ENCODE measurements at places on chromosomes 13 and 19.

- no peak for DNase-seq
Observed at GRCh38 chr13:29716493-29716892, 121.0 kb upstream of the SLC7A1 start.

- DNase-seq, result no peak
Observed at GRCh38 chr13:24168392-24168750, 7.9 kb downstream of the SPATA13 start.

GRCh38 chr13:87676254-87677042, 5.3 kb downstream of the SLITRK5 start:
- DNase-seq, result no peak

- no peak for DNase-seq
Observed at GRCh38 chr13:94327318-94327717, 152.2 kb downstream of the DCT start.

DNA sequence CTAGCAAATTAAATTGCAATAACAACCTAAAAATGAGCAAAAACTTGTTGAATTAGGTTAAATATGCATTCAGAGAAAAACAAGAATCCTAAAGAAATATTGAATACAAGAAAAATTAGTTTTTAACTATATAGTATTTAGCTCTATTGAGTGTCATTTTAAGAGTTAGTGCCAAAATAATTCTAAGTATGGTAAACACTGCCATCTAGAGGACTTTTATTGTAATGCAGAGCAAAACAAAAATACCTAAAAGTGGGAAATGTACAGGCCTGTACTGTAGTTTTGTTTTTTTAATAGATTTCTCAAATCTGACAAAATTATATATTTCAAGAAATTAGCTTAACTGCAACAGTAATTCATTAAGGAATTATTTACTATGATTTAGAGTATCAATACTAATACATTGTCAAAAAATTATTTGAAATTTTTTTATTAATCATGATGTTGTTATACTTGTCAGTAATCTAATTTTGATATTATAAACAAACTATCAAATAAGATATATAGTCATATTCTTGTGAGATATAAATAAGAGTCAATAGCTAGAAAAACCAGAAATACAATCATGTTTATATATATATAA, 8.2 kb upstream of the PCDH9 start:
- DNase-seq, result no peak

- DNase-seq, result no peak
Observed at GRCh38 chr13:39935155-39935554, 279.7 kb downstream of the COG6 start.

- no peak for DNase-seq
Observed at GRCh38 chr19:2446381-2446780, 10.4 kb downstream of the LMNB2 start.

DNA sequence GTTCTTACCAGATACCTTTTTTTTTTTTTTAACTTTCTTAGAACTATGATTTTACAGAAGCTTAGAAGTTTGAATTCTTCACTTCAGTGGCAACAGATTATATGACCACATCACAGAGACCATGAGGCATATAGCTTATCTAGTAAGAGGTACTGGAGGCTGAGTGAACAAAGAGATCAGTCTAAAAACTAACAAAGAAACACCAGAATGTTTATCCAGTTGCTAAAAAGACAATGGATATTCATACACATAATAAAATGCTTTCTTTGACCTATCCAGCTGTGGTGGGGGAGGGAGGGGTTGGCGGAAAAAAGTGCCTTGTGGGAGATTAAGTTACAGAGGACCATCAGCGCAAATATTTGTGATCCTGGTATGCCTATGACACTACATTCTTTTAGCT, 34.7 kb upstream of the SLITRK6 start:
- no peak for DNase-seq

DNA sequence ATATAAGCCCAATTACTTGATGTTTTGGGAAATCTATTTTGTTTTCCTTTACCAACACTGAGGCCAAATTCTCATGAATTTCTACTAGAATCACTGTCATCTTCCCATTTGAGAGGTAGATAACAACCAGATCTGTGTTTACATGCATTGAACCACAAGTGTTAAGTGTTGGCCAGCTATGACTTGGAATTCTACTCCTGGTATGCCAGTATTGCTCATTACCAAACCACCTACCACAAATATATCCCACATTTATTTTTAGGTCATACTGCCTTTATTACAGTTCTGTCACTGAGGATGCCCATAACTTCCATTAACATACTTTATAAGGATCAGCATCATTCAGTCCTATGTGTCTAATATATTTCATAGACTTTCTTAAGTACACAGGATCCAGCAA, 328.9 kb downstream of the DIAPH3 start:
- no peak for DNase-seq

- no peak for DNase-seq
Observed at GRCh38 chr13:32790731-32791130, 204.5 kb downstream of the PDS5B start.

GRCh38 chr19:13670846-13671245, 93.5 kb upstream of the MRI1 start:
- no peak for DNase-seq

GRCh38 chr19:5672708-5673459, 7.4 kb downstream of the MICOS13 start:
- no peak for DNase-seq

DNA sequence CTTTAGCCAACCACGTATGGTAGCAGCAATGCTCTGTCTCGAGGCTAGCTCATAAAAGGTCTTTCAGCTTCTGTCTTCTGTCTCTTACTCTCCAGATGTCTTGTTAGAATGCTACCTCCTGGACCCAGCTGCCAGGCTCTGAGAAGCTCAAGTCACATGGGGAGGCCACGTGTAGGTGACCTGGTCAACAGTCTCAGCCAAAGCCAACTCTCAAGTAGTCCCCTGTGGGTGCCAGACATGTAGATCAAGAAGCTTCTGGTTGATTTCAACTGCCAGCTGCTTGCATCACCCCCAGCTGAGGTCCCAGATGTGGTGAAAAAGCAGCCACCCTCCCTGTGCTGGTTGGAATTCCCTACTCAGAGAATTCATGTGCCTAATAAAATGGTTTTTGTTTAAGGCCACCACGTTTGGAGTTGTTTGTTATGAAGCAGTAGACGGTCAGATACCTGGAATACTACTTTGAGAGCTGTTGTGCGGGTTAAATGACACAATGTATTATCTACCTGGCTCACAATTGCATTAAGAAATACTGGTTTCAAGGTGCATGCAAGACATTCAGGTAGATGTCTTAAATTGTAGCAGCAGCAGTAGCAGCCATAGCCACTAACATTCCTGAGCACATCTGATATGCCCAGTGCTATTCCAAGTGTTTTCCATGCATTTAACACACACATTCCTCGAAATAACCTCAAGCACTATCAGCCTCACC, 131.0 kb upstream of the RFC3 start:
- DNase-seq, result no peak

- DNase-seq, result no peak
Observed at GRCh38 chr19:291561-292280, 518 bp upstream of the PLPP2 start.

DNA sequence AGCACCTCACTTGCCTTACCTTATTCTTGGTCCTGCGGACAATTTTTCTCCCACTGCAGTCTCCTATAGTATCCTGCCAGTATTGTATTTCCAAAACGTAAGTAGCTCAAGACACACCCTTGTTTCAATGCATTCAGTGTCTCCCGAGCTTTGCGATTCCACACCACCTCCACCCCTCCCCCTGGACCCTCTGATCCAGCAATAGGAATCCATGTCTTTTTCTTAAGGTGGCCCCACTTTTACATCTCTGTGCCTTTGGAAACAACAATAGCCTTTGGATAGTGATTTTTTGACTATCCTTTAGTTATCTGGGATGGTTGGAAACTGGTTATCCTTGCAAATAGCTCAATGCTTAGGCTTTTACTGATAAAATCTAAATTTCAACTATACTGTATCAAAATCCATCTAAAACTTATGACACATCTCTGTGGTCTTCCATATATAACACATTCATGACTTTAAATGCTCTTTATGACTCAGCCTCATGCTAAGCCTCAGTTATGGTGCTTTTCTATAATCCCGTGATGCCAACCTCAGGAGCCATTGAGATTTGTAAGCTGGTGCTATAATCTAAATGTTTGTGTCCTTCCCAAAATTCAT, 27.1 kb downstream of the FAM216B start:
- no peak for DNase-seq

- no peak for DNase-seq
Observed at GRCh38 chr13:37833411-37833810, 36.2 kb downstream of the TRPC4 start.

GRCh38 chr13:81986308-81986707, 1645.4 kb upstream of the SPRY2 start:
- no peak for DNase-seq

DNA sequence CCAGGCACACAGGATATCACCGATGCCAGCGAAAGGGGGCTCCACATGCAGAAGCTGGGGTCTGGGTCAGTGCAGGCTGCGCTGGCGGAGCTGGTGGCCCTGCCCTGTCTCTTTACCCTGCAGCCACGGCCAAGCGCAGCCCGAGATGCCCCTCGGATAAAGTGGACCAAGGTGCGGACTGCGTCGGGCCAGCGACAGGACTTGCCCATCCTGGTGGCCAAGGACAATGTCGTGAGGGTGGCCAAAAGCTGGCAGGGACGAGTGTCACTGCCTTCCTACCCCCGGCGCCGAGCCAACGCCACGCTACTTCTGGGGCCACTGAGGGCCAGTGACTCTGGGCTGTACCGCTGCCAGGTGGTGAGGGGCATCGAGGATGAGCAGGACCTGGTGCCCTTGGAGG, 7.2 kb downstream of the NCAN start:
- no peak for DNase-seq

GRCh38 chr19:7783991-7784423, 21.0 kb downstream of the CLEC4M start:
- no peak for DNase-seq

DNA sequence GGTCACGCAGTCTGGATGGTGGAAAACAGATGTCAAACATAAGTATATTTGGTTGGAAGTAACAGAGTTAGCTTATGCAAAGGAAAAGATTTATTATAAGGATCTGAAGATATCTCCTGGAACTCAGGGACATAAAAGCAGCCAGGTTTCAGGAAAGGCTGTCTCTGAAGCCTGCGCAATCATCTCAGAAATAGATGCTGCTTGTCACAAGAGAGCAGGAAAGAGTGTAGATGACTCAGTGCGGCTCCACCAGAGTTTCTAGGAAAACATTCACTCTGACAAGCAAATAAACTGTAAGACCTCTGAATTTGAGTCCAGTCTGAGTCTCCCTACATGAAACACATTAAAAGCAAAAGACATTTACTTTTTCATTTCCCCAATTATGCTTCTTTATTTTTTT, 220.4 kb upstream of the HTR2A start:
- DNase-seq, result no peak

- DNase-seq, result peak; percentile 93
Observed at GRCh38 chr19:18294467-18294864, 13.0 kb upstream of the JUND start.

DNA sequence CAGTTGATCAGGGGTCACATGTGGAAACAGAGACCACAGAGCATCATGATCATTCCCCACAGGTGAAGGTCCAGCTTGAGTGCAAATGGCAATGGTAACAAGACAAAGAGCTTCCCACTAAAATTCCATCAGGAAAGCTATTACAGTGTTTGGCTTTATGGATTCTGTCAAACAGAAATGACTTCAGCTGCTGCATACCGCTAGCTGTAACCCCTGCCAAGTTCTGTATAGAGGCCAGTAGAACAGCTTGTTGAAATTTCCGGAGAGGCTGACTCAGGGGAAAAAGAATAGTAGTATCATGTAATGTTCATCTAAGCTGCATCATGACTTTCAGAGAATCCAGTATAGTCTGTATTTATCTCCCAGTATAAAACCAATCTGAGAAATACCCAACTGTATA, 1704.7 kb downstream of the SLITRK5 start:
- DNase-seq, result no peak

DNA sequence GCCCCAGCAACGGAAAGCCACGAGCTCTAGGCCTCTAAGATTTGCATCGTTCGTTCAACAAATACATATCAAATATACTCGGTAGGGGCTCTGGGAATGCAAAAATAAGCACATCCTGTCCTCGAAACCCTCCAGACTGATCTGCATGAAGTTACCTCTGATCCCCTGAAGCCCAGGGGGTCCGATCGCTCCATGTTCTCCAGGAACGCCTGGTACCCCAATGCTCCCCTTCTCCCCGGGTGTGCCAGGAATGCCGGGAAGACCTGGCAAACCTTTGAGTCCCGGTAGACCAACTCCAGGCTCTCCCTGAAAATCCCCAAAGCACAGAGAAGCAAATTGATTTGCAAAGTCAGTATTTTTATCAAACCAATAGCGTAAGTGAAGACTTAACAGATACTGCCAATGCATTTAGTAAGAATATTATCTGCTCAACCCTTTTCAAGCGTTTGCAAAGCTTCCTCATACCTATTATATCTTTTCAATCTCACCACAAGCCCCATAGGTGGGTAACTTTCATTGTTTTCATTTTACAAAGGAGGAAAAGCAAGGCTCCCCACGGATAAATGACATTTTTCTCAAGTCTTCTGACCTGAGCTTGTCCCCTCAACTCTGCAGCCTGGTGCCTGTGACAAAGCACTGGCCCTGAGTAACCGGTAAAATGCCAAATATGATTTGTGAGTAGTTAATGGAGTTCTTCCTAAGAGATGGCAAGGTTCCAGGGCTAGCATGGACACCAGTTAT, 127.7 kb downstream of the COL4A1 start:
- no peak for DNase-seq

- no peak for DNase-seq
Observed at GRCh38 chr19:50199259-50199555, 4.2 kb upstream of the MYH14 start.

GRCh38 chr13:110138010-110138699, 168.8 kb downstream of the COL4A1 start:
- peak; percentile 43 for DNase-seq

DNA sequence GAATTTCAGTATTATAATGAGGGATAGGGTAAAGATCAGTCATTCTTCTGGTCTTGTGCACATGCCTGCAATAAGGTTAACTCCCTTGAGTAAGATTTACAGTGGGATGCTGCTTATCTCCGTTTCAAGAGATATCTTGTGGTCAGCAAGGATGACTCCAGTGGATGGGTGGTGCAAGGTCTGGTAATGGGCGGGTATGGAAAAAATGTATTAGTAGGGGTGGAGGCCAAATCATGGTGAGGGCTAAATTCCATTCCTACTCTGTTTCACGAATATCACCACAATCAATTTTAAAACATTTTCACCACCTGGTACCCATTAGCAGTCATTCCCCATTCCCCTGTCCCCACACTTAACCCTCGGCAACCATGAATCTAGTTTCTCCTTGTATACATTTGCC, 40.6 kb downstream of the CCDC122 start:
- DNase-seq, result no peak

DNA sequence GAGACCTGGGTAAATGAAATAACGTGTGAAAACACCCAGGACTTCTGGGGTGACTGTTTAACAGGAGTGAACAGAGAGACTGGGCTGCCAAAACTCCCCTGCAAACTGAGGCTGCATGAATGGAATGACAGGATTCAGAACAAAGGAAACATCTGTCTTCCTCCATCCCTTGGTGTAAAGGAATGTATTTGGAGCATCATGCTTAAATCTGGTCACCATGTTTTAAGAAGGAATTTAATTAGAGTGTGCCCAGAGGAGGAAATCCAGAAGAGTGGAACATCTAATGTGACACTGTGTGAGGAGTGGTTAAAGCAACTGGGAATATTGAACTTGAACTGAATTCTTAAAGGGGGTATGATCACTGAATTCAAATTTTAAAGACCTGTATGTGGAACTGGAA, 437.2 kb downstream of the LIG4 start:
- no peak for DNase-seq

- DNase-seq, result no peak
Observed at GRCh38 chr13:69331245-69331644, 776.4 kb upstream of the ATXN8OS start.

Data from activated CD4-positive, alpha-beta T cell treated with anti-CD3 and anti-CD28 coated beads, Interleukin-2, amount 50 U/mL, for 4 hours (primary cell).